ENCODE measurements at places on chromosomes 6 and 20.

GRCh38 chr6:74000666-74001490 lies 304.9 kb downstream of the CD109 start:
- no peak for DNase-seq

- no peak for DNase-seq
Observed at GRCh38 chr6:444653-445275, 53.2 kb downstream of the IRF4 start.

DNA sequence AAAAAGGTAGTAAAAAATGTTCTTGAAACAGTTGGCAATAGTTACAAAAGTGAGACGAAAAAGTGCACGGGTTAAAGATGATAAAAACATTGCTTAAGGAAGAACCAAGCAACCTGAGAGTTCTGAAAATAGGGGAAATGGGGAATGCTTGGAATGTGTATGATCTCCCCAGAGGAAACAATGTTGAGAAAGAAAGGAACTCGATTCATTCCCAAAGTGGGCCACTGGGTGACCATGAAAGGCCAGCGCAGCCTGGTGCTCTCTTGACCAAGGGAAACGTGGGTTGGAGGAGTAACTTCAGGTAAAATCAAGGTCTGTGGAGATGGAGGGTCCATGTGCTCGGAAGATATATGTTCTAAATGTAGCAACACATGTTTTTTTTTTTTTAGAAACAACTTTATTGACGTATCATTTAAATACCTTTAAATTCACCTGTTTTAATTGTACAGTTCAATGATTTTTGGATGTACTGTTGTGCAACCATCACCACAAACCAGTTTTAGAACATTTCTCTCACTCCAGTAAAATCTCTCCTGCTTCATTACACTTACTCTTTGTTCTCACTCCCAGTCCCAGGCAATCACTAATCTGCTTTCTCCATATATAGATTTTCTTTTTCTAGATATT lies 34.5 kb upstream of the CEP85L start:
- no peak for DNase-seq

GRCh38 chr6:4451081-4451480 lies 315.7 kb upstream of the ECI2 start:
- no peak for DNase-seq

DNA sequence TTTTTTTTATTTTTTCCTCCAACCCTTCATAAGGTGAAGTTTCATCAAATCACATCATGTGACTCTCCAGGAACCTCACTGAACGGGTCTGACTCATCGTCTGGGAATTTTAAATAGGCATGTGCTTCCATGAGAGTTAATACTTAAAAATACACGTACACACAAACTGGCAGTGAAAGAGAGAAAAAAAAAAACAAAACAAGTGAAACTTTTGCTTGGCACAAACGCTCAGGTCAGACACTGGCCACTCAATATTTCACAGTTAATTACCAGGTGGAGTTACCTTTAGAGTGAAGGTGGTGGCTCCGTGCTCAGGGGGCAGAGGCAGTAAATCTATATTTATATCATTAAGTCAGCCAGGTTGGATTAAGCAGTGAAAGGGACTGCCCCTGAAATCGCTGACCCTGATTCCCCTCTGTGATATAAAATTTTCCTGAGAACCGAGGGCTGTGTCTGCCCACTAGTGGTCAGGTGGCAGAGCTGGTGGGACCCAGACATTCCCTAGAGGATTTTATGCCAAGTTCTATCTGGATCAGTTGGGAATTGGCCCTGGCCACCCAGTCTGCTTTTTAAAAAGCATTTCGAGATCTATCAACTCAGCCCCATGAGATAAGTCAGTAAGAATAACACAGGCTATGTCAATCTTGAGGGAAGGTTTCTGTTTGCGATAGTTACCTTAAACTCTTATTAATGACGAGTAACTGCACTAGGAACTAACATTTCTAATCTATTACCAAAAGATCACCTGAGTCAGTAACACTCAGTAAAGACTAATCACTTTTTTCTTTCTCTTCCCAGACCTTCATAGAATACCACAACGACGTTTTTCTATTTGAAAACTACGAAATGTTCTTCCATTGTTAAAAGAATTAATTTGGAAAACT lies 259.1 kb downstream of the HDGFL1 start:
- DNase-seq, result no peak

DNA sequence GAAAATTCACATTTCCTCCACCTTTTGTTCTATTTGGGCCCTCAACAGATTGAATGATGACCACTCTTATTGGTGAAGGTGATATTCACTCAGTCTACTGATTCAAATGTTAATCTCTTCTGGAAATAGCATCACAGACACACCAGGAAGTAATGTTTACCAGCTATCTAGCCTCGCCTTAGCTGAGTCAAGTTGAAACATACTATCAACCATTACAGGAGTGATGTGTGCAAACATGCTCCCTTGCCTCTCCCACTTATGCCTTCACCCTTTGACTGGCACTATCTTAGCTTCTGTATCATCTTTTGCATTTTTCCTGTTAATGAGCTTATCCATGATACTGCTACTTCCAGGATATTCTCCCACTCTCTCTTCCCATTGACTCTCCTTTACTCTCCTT lies 191.9 kb downstream of the CENPW start:
- DNase-seq, result no peak

- no peak for DNase-seq
Observed at GRCh38 chr20:32908334-32909292, 49.9 kb downstream of the EFCAB8 start.

- DNase-seq, result no peak
Observed at GRCh38 chr20:32559753-32560380, 25.3 kb downstream of the NOL4L start.

DNA sequence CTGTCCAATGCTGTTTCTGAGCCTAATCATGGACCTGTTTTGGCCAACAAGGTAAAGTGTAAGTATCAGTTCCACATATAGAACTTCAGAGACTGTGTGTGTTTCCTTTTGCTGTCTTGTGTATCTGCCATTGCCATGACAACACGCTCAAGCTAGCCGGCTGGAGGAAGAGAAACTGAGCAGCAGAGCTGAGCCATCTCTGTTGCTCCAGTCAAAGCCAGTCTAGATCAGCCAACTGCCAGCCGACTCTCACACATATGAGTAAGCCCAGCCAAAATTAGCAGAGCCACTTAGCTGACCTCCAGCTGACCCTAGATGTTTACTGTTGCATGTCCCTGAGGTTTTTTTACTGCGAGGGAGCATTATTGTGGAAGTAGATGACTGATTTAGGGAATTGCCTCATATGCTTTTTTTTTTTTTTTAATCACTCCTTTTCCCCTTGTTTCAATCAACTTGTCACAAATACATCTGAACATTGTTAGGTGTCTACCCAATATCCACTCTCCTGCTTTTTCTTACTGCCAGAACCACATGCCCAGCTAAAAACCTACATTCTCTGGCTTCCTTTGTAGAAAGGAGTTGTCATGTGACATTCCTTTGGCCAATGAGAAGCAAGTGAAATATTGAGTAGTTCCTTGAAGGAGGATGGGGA lies 304.3 kb upstream of the SUPT3H start:
- DNase-seq, result peak; percentile 98

DNA sequence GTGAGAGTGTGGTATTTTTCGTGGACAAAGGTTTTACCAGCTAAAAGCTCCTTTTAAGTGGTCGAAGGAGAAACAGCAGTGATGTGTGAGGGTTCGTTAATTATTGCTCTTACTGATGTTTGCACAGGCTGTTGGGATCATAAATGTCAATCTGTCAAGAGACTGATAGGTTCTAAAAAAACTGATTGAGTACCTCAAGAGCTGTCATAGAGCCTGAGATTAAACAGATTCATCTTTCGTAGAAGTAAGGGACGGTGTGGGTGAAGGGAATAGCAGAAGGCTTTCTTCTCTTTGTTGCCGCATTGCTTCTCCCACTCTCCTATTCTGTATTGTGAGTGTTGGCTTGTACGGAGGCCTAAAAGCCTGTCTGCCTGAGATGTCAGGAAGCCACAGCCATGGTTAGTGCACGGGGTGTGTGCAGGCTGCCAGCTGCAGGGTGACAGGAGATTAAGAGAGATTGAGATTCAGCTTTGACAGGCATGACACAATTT lies 291.0 kb downstream of the ZFAND3 start:
- DNase-seq, result no peak

DNA sequence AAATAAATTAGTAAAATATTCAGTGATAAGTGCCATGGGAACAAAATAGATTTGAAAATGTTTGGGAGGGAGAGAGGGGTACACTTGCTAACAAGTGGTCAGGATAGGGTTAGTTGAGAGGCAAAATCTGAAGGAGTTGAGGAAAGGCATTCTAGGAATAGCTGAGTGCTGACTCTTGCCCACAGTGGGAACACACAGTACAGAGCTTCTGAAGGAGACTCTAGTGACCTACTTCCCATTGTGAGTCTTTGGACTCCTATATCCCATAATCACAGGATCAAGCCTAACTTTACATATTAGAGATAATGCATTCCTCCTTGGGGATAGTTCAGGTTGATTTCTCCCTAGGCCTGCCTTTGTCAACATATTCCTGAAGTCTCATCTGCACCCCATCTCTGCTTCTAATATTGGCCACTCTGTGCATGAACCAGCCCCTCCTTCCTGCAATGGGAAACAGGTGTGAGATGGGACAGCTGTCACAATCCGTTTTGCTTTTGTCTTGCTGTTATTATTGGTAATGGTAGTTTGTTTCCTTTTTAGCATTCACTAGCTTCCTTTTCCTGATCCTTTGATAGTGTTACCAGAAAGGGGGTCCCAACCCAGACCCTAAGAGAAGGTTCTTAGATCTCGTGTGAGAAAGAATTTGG lies 2.6 kb upstream of the TRIM38 start:
- no peak for DNase-seq

- no peak for DNase-seq
Observed at GRCh38 chr6:154370545-154370944, 13.9 kb upstream of the IPCEF1 start.
